ENCODE measurements at places on chromosomes 7 and 10. TPM values are rescaled to one million over a fixed set of nuclear protein-coding genes. Genes with fewer than 3 reads are reported as not detected.

Gene NRF1
- 20.3 TPM for polyA plus RNA-seq

Gene GIMAP5
- 7.0 TPM for polyA plus RNA-seq

Gene NKX2-3
- polyA plus RNA-seq, result not detected

GRCh38 chr7:95430864-95431263 is 4.0 kb downstream of the PON2 start:
- DNase-seq, result no peak

DNA sequence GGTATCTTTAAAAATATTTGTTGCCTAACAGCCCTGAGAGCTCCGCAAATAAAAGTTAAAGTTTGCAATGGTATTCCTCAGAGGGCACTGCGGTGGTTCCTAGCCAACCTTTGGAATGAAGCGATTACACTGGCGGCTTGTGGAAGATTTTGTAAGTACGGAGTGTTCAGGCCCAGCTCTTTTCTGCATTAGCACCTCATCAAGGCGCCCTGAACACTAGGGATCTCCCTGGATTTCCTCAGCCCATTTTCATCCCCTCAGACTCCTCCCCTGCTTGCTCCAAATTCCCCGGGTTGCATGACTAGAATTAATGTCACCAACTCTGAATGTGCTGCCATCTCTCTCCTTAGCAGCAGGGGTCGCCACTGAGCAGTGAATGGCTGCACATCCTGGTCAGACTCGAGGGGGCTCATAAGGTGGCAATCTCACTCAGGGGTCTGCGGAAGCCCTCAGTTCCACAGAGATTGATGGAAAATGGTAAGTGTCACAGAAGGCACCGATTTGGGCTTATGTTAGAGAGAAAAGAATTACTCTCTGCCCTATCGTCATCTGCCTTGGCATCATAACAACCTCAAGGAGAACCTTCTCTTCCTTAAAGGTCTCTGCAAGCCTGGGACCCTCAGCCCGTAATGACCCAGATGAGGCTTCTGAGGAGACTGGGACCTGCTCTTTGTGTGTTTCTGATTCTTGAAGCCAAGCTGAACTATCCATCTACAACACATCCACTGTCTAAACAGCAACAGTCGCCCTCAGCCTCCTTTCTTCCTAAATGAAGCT is 262.8 kb upstream of the AOAH start:
- DNase-seq, result no peak

Data from left renal pelvis (tissue), 4 donors.